ENCODE measurements at places on chromosomes 6 and 20.

DNA sequence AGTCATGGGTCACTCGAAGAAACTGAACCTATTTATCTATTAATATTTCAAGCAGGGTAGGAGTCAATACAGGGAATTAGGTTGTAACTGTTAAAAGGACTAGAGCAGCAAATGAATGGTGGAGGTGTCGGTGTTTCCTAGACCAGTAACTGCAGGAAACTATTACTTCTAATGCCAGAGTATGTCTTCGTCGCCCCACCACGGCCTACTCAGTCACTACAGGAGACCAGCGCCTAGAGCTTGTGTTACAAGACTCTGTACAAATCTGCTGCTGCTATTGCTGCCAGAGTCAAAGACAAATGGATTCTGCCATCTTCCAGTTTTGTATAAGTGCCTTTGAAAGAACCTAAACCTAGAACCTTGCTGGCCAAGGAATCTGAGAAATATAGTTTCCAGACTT is 343.9 kb downstream of the SOX4 start:
- no peak for DNase-seq

GRCh38 chr20:11935212-11936154 is 17.8 kb downstream of the BTBD3 start:
- no peak for DNase-seq

DNA sequence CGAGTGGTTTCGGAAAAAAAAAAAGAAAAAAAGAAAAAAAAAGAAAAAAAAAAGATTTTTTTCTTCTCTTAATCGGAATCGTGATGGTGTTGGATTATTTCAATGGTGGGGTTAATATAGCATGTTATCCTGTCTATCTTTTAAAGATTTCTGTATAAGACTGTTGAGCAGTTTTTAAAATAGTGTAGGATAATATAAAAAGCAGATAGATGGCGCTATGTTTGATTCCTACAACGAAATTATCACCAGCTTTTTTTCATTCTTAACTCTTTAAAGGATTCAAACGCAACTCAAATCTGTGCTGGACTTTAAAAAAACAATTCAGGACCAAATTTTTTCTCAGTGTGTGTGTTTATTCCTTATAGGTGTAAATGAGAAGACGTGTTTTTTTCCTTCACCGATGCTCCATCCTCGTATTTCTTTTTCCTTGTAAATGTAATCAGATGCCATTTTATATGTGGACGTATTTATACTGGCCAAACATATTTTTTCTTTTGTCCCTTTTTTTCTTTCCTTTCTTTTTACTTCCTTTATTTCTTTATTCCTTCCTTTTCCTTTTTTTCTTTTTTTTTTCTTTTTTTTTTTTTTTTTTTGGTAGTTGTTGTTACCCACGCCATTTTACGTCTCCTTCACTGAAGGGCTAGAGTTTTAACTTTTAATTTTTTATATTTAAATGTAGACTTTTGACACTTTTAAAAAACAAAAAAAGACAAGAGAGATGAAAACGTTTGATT is 3.6 kb downstream of the SOX4 start:
- DNase-seq = no peak

DNA sequence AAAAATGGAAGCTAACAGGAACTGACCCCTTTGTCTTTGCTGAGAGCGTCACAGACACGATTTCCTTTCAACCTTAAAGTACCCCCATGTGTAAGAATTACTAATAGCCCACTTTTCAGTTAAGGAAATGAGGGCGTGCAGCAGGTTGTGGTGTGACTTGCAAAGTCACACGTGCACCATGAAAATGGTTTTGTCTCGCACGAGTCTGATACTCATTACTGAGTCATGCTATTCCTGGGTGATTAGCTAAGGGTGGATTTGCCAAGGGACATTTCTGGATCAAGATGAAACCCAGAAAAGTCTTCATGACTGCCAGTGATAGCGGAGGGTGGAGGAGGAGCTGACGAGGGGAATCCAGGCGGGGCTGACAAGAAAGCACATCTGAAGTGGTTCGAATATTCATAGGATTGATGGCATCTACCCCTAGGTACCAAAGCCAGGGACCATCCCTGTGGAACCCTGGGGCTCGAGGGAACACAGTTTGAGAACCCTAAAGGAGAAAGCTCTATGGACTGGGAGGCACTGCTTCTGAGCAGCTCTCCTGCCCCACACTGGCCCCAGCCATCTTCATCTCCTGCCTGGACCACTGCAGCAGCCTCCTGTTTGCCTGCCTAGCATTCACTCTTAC is 12.1 kb upstream of the NFATC2 start:
- DNase-seq = no peak

DNA sequence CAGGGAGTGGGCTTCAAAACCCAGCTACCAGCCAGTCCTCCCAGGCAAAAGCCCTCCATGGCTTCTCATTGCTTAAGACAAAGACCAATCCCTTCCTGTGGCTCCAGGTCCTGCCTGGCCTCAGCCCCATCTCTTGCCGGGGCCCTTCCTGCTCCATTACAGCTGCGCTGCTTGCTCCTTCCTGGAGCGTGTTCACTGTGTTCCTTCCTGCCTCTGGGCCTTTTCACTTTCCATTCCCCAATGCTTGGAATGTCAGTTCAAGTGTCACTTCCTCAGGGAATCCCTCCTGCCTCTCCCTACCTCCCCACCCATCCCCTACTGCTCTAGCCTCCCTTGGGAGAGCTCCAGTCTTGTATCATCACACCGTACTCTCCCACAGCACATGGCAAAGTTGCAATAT is 11.1 kb upstream of the ITPR3 start:
- DNase-seq = no peak

DNA sequence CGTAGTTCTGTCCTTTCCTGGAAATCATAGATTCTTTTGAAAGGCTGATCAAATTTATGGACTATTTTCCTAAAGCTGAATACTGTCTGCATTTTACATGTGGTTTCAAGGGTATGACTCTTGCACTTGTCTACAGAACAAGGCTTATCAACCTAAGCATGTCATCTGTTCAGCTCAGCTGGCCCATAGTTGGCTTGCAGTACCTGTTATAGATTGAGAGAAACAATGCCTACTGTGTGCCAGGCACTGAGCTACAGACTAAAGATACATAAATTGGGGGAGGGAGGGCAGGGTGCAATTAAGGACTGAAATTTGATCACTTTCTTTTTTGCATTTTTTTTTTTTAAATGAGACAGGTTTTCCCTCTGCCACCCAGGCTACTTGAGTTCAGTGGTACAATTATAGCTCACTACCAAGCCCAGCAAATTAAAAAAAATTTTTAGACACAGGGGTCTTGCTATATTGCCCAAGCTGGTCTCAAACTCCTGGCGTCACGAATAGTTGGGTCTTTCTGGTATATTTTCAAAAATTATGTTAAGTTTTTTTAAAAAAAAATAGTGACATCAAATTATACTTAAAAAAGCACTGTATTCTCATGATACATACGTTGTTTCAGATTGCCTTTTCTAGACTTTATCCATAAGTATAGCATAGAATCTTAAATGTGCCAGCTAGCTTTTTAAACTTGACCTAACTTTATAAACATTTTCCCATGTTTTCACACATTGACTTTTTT is 52.2 kb downstream of the RREB1 start:
- DNase-seq = no peak

DNA sequence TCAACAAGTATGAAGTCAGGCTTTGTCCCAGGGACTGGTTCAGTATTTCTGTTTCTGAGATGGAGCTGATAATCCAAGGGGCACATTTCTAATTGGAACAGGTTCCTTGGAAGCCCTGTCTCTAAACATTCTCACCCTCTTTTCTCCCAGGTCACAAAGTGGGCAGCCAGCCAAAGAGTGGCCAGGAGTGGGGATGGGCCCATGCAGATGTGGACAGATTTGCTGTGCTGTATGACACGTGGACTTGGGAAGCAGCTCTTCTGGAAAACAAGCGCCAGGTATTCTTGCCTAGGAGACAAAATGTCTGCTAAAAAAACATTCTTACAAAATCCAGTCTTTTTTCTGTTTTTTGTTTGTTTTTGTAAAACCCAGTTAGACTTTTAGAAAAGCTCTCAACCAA is 140.2 kb downstream of the CD164 start:
- DNase-seq = no peak

DNA sequence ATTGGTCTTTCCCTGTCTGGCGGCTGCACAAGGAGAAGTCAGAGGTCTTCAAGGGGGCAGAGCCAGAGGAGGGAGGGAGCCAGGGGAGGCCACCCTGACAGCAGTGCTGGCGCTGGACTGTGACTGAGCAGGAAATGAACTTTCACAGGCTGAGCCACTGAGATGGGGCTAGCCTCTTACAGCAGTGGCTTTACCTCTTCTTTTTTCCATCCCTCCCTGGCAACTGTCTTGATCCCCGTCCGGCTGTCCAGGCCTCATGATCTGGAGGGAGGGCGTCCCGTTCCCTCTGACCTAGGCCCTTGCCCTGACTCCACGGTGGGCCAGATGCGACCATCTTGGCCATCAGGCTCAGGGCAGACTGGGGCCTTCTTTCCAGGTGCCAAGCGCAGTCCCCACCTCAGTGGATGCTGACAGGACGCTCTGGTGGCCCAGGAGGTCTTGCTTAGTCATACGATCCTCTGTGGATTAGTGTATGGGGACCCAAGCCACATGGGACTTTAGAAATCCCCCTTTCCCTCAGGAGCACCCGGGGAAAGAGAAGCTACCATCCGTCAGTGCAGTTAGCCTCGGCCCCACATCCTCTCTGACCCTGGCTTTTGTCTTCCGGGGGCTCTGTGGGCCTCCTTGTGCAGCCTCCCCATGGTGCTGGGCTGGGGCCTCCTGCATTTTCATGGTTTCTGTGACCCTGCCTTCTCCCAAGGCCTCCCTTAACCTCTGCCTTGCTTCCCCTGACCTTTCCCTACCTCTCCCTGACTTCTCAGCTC is 57.4 kb upstream of the CCDC167 start:
- DNase-seq = no peak

DNA sequence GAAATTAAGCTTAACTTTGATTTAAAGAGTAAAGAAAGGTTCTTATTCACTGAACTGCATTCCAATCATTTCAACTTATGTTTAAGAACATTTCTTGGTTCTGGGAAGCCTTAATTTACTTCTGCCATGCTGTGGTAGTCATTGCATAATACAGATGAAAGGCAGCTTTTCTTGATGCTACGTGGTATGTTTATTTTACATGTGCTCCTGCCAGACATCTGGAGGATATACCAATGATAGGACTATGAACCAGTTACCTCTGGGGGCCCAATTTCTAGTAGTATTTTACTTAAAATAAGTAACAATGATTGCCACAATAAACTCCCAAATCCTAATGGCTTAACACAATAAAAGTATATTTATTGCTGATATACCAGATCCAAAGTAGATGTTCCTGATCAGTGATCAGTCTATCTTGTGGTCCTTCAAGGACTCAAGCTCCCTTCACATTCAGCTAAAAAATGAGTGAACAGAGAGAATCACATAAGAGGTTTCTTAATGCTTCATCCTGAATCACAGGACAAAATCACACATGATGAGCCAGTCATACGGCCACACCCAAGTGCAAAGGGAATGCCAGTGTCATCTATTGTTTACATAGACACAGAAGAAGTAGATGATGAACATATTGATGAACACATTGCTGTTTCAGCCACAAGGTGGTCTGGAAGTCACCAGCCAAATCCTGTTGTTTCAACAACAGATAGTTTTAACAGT is 56.5 kb upstream of the CCN2 start:
- no peak for DNase-seq

DNA sequence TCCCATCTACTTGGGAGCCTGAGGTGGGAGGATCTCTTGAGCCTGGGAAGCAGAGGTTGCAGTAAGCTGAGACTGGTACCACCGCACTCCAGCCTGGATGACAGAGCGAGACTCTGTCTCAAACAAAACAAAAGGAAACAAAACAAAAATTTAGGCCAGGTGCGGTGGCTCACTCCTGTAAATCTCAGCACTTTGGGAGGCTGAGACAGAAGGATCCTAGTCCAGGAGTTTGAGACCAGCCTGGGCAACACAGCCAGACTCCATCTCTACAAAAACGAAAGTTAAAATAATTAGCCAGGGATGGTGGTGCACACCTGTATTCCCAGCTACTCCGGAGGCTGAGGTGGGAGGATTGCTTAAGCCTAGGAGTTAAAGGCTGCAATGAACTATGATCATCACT is 183.2 kb upstream of the ZNF217 start:
- no peak for DNase-seq

DNA sequence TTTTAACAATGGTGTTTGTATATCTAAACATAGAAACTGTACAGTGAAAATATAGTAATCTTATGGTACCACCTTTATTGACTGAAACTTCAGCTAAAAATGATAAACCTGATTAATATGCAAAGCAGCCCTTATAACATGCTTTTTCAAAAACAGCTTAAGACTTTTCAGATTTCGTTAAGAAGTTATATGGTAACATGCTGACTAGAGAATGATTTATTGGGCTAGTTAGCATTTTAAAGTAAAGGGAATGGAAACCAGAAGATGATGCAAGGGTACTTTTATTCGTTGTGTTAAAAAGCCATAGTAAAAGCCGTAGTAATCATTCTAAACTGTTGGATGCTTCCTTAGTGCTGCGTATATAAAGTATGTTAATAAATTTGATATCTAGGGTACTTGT is 50.5 kb downstream of the CBFA2T2 start:
- DNase-seq = no peak

- no peak for DNase-seq
These were observed 60.7 kb downstream of the MDGA1 start for GRCh38 chr6:37636801-37637561.

DNA sequence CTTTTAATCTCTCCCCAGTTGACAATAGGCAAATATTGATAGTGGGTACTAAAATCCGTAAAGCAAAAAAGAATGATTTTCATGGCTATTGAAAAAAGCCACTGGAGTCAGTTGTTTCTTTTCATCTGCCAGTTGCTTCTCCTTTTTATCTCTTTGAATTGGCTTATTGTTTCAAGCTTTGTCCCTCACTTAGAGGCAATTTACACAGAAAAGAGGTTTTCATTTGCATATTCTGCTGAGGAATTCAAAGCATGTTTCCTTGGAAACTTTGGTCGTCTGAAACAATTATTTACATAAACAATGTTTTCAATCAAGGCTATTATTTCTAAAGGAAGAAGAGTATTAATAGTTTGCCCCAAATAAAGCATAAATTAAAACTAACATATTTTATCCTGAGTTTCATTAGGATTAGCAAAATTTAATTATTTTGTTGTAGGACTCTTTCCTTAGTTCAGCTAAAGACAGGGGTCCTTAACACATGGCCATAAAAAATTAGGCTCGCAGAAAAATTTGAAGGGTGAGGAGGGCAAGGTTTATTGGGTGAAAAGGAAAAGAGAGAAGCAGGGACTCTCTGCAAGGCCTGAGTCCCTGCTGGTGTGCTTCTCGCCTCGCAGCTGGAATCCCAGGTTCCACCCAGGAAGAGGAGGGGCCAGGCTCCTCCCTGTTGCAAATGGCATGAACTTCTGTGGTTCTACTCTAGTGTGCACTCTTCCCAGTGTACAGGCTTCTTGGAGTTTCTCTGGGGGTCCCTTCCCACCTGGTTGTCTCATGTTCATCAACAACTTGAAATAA is 138.8 kb upstream of the LAMA2 start:
- no peak for DNase-seq

GRCh38 chr6:150233843-150234269 is 91.0 kb downstream of the PPP1R14C start:
- no peak for DNase-seq

- no peak for DNase-seq
These were observed 13.7 kb downstream of the SPATA2 start for GRCh38 chr20:49901588-49901987.

- peak; percentile 40 for DNase-seq
These were observed 54.7 kb upstream of the HFE start for GRCh38 chr6:26032340-26033084.

- no peak for DNase-seq
These were observed 235.3 kb downstream of the TAF4 start for GRCh38 chr20:61830241-61830930.
